ENCODE measurements at places on chromosomes 16 and 17.

- DNase-seq, result no peak
Observed at GRCh38 chr16:67000384-67001351, 12.3 kb downstream of the CES4A start.

DNA sequence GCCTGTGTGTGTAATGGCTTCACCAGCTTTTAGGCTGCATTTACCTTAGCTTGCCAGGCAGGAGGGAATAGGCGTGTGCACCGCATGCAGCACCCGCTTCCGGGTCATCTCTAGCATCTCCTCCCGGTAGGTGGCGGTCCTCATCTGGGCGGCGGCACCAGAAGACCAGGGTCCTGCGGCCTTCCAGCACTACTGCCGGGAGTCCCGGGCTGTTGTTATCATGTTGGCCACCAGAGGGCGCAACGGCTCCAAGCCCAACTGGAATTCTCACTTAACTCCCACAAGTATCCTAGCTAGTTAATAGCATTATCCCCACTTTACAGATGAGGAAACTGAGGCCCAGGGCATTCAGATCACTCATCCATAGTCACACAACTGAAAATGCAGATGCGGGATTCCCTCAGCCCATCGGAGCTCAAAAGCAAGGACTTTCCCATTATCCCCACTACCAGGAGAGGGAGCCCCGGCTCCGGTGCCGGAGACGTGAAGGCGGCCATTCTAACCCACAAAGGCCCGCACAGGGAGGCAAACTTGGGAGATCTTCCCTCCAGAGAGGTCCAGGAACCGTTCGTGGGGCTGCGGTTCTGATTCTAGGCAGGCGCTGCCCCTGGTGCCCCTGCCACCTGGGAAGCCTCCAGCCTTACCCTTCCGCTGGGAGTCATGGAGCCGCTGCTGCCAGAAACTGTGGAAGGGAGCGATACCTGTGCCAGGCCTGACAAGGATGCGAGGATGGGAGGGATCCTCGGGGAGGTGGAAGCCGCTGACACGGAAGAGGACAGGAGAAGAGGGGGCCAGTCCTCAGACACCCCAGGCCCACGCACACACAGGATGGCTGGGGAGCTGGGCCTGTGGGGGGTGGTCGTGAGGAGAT is 23.9 kb downstream of the LGALS9 start:
- peak; percentile 53 for DNase-seq

DNA sequence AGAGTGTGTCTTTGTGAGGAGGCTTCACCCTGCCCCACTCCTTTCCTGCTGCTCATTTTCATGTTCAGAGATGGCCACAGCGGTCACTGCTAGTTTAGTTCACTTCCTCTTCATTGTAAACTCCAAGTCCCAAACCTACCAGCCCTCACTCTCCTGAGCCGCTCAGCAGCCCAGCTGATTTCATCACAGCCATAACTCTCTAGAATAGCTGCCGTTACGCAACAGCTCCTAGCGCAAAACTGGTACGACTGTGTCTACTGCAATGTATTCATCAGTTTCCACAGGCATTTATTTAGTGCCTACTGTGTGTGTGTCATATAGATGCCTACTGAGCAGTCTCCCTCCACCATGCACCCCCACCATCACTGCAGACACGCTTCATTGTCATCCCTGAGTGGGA is 233.5 kb upstream of the RPL38 start:
- DNase-seq, result no peak

DNA sequence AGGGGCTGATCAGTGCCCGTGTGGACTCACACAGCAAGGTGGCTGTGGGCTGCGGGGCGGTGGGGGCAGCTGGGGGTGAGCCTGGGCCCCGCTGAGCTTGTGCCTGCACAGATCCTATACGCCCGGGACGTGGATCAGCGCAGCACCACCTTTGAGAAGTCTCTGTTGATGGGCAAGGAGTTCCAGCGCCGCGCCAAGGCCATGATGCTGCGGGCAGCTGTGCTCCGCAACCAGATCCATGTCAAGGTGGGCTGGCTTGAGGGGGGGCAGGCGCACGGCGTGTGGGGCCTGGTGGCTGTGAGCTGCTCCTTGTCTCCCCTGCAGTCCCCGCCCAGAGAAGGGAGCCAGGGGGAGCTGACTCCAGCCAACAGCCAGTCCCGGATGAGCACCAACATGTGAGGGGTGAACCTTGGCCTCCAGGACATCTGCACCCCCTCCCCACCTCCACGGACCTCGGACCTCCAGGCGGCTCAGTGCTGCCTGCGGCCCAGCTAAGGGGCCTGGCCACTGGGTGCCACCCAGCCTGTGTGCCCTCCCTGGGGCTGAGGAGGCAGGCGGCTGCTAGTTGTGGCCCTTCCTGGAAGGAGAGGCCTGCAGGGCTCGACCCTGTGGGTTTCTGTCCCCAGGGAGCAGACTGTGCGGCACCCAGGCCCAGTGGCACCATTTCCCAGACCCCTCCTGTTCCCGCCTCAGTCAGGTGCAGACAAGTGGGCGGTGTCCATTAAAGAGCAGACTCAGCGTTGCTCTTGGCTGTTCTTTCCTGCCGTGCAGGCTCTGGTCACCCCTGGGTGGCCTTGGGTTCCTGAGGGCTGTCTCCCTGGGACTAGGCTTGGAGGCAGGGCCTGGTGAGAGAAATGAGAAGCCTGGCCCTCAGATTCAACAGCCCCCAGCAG is 5.3 kb downstream of the GPS1 start:
- no peak for DNase-seq
